ENCODE measurements at places on chromosomes 4 and X.

DNA sequence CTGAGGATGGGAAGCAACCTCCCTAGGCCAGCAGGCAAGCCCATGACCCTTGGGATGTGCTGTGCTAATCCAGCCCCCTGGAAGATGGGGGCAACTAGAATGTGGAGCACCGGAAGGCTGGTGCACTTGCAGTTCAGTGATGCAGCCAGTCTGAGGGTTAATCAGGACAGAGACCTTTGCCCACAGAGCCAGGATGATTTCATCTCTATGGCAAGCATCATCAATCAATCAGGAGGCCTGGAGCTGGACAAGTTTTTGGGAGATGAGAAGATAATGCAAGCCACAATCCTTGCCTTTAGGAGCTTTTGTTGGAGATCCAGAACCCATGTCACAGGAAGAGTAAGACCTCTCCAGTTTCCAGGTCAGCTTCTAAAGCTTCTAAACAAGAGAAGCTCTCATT is 15.4 kb upstream of the MSN start:
- DNase-seq = no peak

- DNase-seq = no peak
Measured at GRCh38 chr4:185965426-185966384, 103.3 kb upstream of the TLR3 start.

DNA sequence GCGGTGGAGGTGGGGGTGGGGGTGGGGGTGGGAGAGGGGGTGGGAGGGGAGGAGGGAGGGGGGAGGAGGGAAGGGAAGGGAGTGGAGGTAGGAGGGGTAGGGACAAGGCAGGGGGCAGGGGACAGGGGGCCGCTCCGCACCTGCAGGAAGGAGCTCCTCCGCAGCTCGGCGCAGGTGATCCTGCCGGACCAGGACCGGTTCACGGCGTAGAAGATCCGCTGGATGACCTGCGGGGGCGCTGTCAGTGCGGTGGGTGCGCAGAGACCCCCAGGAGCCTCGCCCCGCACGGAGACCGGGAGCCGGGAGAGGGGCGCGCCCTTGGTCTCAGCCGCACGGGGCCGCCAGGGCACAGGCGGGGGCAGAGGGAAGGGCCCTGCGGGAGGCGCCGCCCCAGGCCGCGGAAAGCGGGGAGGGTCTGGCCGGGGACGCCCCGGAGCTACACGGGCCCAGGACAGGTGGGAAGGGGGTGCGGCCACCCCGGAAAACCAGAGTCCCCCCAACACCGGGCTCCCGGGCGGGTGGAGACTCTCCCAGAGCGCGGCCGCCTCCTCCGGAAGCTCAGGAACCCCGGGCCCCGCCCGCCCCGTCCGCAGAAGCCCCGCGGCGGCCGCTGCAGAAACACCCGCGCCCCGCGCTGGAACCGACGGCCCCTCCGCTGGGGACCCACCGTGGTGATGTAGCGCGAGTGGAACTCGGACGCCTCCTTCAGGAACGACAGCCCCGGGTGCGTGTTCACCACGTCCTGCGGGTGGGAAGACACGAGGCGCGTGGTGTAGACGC is 27.6 kb upstream of the GTPBP6 start:
- no peak for DNase-seq

- DNase-seq = no peak
Measured at GRCh38 chr4:118883861-118884260, 4.8 kb upstream of the SYNPO2 start.

DNA sequence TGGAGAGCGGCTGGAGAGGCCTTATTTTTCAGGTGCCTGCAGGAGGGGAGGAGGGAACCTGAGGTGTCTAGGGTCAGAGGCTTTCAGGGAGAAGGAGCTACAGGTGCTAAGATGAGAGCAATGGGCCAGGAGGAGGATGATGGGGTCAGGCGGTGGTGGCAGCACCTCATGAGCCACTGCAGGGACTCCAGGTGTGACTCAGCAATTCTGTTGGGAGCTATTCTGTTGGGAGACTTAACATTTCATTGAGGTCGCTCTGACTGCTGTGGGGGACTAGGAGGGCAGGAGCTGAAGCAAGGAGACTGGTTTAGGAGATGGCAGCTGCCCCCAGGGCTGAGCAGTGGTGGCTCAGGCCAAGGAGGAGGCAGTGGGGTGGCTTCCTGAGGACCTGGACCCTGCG is 65.0 kb downstream of the CLDN34 start:
- DNase-seq = no peak

DNA sequence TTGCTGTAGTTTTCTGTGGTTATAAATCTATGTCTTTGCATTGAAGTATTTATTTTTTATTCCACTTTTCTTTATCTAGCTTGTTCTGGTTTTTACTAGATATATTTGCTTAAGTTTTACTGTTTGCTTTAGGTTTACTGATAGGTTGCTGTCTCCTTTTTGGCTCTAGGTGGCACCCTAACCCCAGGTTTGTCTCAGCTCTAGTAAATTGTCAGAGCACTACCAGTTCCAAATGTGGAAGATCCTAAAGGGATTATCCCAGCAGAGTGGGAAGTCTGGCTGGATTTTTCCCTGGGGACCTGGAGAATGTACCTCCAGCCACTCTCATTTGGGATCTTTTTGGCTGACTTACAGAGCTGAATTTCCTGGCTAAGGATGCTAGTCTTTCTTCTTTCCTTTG is 106.1 kb downstream of the PBDC1 start:
- DNase-seq = peak; percentile 1

DNA sequence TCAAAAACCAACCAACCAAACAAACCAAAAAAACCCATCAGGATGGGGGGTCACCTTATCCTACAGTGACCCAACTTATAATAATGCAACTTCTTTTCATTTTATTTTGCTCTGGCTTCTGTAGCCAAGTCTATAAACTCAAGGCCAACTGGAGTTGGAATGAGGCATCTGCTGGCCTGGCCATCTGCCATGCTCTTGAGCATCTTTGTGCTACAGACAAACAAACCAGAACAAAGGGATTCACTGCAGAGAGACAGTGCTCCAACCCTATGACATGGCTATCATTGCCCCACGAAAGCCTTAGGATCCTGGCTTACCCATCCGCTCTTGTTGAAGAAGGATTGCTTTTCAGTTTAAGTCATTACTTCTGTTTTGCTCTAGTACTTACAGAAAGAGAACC is 49.2 kb upstream of the SCRG1 start:
- peak; percentile 58 for DNase-seq

DNA sequence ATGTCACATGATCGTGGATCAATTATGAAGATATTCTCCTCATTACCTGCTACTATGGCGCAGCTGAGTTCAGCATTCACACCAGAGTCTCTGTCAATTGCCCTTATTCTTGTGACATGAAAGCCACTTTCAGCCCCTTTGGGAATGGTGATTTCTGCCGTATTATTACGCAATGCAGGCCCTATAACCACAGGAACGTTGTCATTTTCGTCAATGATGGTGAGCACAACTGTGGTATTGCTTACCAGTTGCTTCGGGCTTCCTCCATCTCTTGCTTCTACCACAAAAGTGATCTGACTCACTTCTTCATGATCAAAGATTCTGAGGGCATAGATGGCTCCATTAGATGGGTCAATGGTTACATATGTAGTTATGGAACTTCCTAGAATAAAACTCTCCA is 2.1 kb downstream of the PCDH18 start:
- no peak for DNase-seq

DNA sequence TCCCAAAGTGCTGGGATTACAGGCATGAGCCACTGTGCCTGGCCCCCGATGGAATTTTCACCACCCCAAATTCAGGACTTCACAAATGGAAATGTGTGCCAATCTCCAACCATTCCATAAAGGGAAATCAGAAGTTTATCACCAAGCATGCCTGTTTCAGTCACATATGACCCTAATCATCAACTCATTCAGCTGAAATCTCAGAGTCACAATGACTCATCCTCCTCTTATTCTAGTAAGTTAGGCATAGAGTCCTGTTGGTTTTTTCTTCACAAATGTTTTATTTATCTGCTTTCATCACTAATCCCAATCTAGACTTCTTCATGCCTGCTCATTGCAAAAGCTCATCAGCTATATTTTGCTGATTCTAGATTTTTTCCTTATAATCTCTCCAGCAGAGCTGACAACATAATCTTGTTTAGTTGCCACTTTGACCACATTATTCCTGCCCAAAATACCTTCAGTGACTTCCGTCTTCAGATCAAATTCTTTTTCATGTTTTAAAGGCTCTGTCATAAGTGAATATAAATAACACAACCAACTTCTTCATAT is 83.3 kb downstream of the SLC7A11 start:
- no peak for DNase-seq

- DNase-seq = no peak
Measured at GRCh38 chr4:15675356-15675755, 6.3 kb upstream of the FAM200B start.

DNA sequence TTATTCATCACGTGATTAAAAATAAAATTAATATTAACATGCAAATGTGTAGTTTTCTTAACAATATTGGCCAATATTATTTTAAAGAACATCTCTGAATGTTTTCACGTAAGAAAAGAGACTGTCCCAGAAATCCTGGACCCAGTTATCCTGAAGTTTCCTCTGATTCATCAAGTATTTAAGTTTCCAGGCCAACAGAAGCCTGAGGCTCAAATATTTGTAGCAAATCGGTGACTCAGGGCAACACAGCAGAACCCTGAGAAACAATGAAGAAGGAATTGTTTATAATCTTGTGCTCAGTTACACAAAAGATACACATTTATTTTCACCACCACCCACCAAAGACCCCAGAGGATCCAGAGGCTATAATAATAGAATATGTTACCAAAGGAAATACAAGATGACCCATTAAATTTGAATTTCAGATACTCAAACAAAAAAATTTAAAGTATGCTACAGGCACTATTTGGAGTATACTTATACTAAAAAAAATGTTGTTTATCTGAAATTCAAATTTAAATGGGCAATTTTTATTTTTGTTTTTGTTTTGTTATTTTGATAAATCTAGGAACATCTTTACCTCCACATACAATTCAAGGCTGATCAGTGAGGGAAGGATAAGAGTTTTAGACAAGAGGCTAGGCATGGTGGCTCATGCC is 33.9 kb upstream of the SLC7A11 start:
- no peak for DNase-seq

DNA sequence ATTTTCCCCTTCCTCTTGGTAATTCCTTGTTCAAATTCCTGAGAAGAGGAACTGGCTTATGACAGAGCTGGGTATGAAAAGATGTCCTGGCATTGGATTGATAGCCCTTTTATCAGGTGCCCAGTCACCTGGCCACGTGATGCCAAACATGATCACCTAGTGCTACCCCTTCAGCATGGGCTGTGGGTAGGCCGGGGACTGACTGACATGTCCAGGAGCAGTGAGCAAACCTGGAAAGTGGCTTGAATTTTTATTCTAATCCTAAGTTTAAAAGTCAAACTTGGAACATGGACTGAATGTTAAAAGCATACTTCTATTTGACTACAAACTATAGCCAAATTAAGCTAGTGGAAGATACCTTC is 99.7 kb upstream of the CXCL13 start:
- DNase-seq = no peak

DNA sequence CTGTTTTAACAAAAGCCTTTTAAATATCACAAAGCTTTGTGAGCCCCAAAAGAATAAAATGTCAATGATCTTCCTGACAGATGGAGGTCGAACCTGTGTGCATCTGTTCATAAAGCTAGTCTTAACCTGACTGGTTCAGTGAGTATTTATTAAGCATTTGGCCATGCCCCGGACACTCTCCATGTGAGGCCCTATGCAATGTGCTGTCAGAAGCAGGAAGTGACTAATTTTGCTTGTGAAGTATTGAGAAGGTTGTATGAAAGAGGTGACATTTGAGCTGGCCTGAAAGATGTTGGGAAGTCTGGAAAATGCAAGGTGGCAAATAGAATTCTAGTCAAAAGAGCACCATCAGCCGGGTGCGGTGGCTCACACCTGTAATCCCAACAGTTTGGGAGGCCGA is 171.4 kb downstream of the MSL3 start:
- no peak for DNase-seq

Data from NCI-H1930 (cell line).